ENCODE measurements at places on chromosomes 6 and 20.

GRCh38 chr6:36668591-36668990, 9.9 kb upstream of the CDKN1A start:
- no peak for DNase-seq

- no peak for DNase-seq
Observed at GRCh38 chr6:155234167-155234566, 29.6 kb upstream of the CLDN20 start.

DNA sequence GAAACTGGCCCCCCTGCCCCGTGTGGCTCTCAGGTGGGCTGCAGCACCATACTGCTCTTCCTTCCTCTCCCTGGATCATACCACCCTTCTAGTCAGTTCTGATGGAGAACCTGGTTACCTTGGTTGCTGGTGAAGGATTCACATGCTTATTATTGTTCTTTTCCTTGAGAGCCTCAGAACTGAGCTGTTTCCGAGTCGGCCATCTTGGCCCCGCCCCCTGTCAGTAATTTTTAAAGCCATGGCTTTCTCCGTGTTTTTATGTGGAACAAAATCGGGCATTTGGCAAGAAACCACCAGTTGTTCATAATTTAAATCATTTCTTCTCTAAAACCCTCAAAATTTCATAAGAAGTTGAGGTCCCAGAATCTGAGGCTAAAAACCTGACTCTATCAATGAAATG, 493.8 kb downstream of the NKAIN2 start:
- no peak for DNase-seq

GRCh38 chr6:45569210-45569945, 191.6 kb upstream of the SUPT3H start:
- no peak for DNase-seq

- no peak for DNase-seq
Observed at GRCh38 chr6:39865011-39865888, 69.0 kb downstream of the MOCS1 start.

- no peak for DNase-seq
Observed at GRCh38 chr6:34276881-34277762, 28.3 kb upstream of the SMIM29 start.

GRCh38 chr6:445571-446417, 54.2 kb downstream of the IRF4 start:
- no peak for DNase-seq

- DNase-seq, result no peak
Observed at GRCh38 chr6:116221067-116221466, 32.8 kb downstream of the TSPYL4 start.

GRCh38 chr6:168096271-168096764, 17.3 kb upstream of the FRMD1 start:
- DNase-seq, result no peak

- no peak for DNase-seq
Observed at GRCh38 chr20:54774426-54774825, 299.0 kb downstream of the DOK5 start.

- no peak for DNase-seq
Observed at GRCh38 chr6:41370488-41371111, 35.2 kb downstream of the NCR2 start.

DNA sequence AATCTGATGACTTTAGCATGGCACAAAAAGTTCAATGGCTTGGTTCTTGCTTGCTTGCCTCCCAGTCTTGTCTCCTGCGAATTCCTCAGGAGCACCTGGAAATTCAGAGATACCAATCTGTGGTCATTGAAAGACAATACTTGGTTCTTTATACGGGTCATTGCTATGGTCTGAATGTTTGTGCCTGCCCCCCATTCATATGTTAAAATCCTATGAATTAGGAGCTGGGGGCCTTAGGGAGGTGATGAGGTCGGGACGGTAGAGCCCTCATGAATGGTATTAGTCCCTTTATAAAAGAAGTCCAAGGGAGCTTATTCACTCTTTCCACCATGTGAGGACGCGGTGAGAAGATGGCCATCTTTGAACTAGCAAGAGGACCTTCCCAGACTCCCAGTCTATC, 721.8 kb downstream of the UTRN start:
- no peak for DNase-seq

GRCh38 chr20:1697592-1697991, 40.0 kb upstream of the SIRPG start:
- DNase-seq, result no peak

DNA sequence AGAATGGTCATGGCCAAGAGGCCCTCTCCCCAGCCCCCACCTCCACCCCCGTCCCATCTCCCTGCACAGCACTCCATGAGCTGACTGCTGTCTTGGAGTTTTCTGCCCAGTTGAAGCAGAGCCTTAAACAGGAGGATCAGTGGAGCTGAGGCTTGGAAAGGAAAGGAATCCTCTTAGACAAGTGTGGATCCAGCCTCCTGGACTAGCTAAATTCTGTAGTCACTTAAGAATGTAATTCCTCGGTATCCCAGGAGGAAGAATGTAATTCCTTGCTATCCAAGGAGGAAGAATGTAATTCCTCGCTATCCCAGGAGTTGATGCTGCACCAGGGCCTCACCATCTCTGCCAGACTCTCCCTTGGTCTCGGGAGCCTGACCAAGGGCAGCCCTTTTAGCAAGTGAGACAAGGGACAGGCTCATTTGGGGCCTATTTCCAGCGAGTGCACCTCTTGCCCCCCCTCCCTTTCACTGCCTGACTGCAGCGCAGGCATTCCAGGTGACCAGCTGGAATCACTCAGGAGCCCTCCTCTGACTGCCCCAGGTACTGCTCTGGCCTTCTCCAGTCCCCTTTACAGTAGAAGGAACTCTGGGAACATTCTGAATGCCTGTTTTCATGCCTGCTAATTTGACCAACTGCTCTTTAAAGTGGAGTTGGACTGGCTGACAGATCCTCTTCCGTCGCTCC, 76.2 kb downstream of the TCP11 start:
- no peak for DNase-seq

DNA sequence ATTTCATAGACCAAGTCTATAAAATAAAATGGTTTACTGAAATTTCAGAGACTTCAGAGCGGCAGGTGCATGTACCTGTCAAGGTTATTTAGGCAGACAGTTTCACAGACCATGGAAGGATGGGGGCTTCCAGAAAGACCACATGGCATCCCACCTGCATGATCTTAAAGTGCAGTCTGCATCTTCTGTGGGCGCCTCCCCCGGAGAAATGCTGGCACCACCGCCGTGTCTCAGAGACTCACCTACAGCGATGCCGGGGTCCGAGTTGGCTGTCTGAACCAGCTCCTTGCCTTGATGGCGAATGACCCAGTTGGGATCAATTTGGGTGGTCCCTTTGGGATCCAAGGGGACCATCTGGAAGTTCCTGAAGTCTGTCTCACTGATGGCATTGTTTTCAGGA, 30.6 kb downstream of the THBS2 start:
- DNase-seq, result no peak

- DNase-seq, result no peak
Observed at GRCh38 chr20:17621229-17621968, 51.5 kb downstream of the DSTN start.

- DNase-seq, result no peak
Observed at GRCh38 chr6:141486942-141487341, 645.8 kb upstream of the GJE1 start.

DNA sequence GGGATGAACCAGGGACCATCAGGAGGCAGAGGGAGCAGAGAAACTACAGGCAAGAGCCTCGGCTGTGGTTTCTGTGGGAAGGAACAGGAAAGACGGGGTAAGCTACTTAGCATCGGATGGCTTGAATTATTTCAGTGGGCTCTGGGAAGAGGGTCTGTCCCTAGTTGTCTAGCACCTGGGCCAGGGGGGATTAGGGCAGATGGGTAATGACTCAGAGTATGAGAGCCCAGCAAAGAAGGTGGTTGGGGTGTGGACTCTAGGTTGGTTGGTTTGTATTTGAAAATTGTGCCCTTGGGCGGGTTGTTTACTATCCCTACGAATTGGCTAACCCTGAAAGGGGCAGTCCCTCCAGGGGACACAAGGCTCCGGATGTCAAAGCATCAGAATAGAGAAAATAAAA, 148.5 kb upstream of the TAB2 start:
- no peak for DNase-seq

DNA sequence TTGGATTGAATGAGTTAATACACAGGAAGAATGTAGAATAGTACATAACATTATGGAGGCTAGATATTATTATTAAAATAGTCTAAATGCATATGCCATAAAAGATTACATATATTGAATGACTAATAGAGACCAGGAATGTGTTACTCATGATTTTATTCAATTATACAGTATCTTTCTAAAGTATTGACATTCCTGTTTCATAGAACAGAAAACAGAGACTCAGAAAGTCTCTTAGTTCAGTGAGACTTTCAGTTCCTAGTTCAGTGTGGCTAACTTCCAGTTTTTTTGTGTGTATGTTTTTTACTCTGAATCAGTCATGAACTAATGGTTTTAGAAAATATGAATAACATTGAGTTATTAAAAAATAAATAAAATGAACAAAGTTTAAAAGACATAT, 34.6 kb upstream of the TMEM244 start:
- no peak for DNase-seq

Measured in mesothelial cell of epicardium (in vitro differentiated cells).